ENCODE measurements at places on chromosomes 5 and 9.

DNA sequence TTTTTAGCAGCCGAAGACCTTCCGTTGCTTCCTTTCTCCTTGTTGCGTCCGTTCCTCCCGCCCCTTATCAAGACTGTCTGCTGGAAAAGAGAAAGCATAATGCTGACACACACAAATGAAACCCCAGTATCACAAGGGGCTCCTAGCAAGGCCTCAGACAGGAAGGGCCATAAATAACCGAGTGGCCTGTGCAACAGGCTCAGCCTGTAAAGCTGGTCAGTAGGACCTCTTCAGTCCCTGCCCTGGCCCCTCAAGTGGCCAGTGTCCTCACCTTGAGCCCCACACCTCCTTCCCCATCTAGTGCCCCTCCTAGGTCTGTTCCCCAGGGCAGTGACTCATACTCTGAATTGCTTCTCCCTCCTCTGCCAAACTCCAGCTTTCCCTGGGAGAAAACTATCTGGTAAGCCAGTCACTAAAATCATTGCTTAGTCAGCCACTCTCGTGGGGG is 174.6 kb upstream of the IL12B start:
- no peak for DNase-seq

DNA sequence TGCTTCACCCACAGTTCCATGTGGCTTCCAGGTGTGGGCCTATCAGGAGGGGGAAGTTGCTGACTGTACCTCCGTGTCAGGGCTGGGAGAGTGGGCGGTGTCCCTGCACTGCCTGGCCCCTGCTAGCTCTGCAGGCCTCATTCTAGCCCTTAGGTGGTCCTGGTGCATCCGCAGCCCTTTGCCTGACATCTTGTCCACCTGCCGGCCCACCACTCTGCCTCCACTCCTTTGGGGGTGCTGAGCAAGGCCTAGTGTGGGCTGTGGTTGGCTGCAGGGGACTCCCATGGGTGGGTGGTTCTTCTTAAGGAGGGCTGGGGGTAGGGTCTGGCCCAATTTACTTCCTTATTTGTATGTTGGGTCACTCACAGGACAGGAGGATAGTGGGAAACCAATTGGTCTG is 66.9 kb downstream of the HSPA4 start:
- no peak for DNase-seq

DNA sequence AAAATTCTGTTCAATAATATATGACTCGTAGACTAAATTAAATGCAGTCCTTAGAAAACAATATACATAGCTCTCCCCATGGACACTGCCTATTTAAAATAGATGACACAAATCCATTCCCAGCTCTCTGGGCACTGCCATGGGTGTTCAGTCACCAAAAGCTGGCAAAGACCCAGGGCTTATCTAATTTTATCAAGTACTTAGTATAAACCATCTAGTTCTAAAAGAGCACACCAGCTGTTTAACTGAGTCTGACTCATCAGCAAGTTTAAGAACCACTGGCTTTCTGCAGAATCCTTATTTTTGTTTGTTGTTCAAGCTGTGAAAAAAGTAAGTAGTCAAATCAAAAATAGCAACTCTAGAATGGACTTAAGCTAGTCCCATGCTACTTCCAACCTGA is 107.6 kb downstream of the PLPP1 start:
- DNase-seq: no peak

DNA sequence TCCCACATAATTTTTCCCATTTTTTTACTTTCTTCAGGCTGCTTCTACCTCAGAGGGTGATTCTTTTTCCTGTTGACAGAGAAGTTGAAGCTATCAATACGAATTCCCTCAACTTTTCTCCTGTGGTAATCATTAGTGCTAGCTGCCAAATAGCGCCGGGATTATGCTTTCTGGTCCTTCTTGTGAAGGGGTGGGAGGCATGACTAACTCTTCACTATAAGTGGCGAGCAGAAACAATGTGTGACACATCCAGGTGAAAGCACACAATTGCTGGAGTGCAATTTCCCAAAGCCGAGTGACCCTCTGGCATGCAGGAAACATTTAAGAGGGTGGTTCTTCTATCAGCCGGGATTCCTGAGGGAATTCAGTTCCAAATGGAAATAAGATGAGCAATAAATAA is 56.0 kb downstream of the TRPC7 start:
- DNase-seq: no peak

GRCh38 chr9:31848505-31849285 is 535.7 kb upstream of the ACO1 start:
- DNase-seq: no peak

DNA sequence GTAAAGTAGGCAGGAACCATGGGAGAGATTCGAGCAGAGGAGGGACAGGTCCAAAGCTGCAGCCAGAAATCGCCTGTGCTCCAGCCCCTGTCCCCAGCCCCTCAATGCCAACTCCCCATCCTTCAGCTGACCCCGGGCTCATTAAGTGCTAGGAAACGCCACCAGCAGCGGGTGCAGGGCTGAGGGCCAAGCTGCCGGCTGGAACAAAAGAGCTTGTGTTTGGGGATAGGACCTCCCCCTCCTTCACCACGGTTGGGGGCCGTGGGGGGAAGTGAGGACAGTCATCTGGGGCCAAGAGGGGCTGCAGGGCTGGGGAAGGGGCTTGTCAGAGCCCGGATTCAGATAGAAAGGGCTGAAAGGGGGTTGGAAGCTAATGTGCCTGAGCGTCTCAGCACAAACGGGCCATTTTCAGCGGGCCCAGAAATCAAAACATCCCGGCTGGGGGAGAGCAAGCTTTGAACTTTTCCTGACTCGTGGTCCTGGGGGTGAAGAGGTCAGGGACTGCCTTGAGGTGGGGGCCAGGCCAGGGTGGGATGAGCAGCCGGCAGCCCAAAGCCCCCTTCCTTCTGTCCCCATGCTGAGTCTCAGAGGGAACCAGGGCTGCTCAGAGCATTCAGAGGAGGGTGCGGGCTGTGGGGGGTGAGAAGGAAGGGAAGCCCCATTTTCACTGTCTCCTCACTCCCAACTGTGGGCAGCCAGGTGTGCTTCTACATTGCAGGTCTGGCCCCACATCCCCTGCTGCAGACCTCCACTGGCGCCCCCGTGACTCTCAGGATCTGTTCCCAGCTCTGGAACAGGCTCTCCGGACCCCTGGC is 69.4 kb upstream of the DAB2IP start:
- no peak for DNase-seq

GRCh38 chr5:1918488-1919208 is 35.9 kb upstream of the IRX4 start:
- no peak for DNase-seq

DNA sequence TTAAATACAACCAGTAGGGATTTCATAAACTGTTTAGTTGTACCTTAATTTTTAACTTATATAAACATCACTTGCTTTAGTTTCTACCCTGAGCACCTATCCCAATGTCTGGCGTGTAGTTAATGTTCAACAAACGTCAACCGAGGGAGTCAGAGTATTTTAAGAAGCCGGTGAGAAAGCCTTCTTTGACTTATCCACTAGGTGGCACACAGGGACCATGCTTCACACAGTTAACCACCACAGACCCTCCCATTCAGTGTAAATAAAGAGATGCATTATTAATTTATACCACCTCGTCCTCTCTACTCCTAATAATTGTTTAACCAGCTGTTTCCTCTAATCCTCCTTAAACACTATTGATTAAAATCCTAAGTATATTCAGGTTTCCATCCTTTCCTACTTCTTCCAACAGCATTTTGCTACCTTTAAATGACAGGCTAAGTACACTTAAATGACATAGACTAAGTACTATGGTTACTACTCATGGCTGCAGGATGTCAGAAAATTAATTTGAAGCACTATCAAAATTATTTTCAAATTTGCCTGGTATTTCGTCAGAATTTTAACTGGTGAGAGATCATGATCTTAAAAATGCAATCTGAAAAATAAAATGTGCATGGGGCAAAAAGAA is 2.3 kb downstream of the HAPLN1 start:
- no peak for DNase-seq
